ENCODE measurements at places on chromosomes 5 and 9. TPM values are rescaled to one million over a fixed set of nuclear protein-coding genes. Genes with fewer than 3 reads are reported as not detected.

Gene SH3TC2
- polyA plus RNA-seq: 0.88 TPM

Gene C5orf46
- polyA plus RNA-seq: not detected

Gene BASP1
- 94.4 TPM for polyA plus RNA-seq

Gene JAKMIP2
- polyA plus RNA-seq: 5.4 TPM

Gene MED27
- polyA plus RNA-seq: 23.4 TPM

Gene SPINK6
- not detected for polyA plus RNA-seq

Gene COL15A1
- 29.8 TPM for polyA plus RNA-seq

Gene TAF11L10
- polyA plus RNA-seq: not detected

Gene PKN3
- 9.3 TPM for polyA plus RNA-seq

GRCh38 chr5:3118340-3118739 lies 366.9 kb upstream of the IRX2 start:
- no peak for DNase-seq

- no peak for DNase-seq
Observed at GRCh38 chr5:169876386-169876785, 103.9 kb downstream of the INSYN2B start.

DNA sequence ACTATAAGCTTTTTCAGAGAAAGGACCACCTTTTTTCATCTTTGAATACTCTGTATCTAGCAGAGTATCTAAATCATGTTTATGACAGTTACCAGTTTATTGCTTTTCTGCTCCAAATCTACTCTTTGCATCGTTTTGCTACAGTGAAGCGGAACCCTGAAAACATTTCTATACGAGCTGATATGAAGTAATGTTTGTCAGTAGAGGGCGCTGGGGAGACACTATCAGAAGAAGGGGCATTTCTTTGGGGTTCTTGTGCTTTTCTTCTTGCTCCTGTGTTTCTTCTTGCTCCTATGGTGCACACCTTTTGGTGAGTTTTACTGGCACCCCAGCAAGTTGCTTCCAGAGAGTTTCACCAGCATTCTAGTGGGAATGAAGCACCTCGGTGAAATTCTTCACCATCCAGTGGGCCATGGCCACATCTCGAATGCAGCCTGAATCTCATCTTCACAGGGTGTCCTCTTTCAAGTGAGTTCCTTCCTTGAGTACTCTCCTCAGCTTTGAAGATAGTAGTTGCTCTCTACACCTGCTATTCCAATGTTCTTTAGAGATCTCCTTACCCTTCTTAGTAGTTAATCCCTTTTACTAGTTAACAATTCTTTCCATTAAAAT lies 98.4 kb downstream of the FGF1 start:
- no peak for DNase-seq

DNA sequence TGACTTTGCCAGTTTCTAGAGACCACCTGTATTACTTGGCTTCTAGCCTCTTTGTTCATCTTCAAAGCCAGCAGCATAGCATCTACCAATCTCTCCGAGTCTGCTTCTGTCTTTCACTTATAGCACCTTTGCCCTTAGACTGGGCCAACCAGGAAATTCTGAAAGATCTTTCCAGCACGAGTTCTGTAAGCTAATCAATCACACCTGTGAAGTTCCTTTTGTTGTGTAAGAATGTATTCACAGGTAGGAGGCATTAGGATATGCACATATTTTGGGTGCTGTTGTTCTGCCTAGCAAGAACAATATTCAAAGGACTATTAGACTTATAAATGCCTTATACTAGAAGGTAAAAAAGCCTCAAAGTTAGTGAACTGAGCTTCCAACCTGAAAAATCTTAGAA lies 232.1 kb downstream of the CDH12 start:
- DNase-seq: no peak

GRCh38 chr5:172999372-172999973 lies 15.9 kb downstream of the ATP6V0E1 start:
- no peak for DNase-seq

- no peak for DNase-seq
Observed at GRCh38 chr5:68114378-68115040, 101.0 kb upstream of the PIK3R1 start.

DNA sequence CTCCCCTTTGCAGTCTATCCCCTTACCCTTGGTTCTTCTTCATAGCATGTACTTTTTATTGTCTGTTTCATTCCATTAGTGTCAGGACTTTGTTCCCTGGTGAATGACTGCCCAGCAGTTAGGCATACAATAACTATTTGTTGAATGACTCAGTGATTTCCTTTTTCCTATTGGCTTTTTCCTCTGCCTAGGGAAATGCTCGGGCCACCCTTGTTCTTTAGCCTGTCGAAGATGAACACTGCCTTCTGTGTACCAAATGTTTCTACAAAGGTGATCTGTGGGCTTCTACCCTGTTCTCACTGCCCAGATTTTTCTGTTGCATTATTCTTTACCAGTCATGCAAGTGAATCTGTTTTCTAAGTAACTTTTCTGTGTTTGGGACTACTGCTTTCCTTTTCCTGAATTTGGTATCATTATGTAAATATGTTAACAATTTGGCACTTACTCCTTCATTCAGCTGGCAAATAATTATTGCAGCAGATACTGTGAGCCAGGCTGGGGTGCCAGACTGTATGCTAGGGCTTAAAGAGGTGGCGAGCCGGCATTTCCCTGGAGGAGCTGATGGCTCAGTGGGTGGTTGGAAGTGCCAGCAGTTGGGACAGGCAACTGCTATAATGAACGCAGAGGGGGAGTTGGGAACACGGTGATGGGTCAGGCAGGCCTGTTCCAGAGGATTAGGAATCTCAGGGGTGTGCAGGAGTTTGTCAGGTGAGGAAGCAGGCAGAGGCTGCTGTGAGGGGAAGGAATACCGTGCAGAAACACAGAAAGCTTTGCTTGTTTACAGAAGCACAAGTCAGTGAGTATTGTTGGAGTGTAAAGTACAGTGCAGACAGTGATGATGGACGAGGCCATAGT lies 30.6 kb downstream of the KDM4C start:
- no peak for DNase-seq

All from right renal cortex interstitium (tissue), 3 donors.